ENCODE measurements at places on chromosomes 3 and 15.
A peak's percentile ranks its signal among the peaks of the same experiment; 100 is the strongest.

DNA sequence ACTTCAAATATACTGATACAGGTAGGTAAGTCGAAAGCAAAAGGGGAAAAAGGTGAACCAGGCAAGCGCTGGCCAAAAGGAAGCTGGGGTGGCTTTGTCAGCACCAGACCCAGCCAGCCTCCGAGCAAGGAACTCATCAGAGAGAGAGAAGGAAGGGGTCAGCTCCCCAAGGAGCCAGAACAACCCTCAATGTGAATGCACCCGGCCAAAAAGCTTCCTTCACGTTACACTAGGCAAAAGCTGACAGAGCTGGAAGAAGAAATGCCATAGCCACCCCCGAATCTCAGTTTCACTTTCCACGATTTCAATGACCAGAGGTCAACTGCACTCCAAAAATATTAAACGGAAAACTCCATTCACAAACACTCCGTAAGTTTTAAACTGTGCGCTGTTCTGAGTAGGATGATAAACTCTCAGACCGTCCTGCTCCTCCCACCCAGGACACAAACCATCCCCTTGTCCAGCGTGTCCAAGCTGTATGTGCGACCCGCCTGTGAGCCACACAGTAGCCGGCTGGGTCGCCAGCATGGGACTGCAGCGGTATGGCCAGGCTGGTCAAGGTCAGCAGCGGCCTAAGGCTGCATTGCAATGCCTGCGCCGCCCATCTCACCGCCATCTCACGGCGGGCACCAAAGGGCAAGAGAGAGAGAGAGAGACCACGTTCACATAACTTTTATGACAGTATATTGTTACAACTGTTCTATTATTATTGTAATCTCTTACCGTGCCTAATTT, 29.7 kb downstream of the CYFIP1 start:
- DNase-seq: no peak

DNA sequence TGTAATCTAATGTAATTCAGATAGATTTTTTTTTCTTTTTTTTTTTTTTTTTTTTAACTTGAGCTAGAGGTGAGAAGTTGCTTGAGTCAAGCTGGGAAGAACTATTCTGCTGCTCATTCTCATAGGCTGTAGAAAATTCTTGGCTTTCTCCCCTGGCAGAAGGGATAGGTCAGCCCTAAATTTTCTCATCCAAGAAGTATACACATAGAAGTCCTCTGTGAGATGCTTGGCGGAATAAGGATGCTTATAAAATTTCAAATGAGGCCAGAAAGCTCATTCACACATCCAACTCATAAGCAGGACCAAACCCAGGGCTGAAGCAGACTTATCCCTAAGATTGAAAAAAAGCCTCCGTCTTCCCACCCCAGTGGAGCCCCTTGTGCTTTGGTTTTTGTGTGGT, 572.5 kb downstream of the SQOR start:
- no peak for DNase-seq

DNA sequence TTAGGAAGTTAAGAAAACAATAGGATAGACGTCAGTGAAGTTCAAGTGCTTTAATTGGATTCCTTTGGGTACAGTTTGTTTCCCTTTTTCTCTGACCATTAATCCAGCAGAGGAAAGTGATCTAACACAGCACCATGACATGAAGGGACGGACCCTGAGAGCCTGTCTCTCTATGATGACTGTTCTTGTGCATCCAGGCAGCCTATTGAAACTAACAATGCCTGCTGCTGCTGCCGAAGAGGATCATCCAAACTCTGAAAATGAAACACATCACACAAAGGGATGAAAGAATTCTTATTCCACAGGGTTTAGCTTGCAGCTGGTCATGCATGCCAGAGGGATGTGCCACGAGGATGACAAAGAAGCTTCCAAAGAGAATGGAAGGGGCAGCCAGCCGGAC, 75.5 kb downstream of the ZBTB20 start:
- no peak for DNase-seq

- peak; percentile 77 for DNase-seq
These were observed 104.5 kb downstream of the RPLP1 start for GRCh38 chr15:69557020-69557706.

- no peak for DNase-seq
These were observed 11.3 kb upstream of the XRN1 start for GRCh38 chr3:142459096-142459495.

DNA sequence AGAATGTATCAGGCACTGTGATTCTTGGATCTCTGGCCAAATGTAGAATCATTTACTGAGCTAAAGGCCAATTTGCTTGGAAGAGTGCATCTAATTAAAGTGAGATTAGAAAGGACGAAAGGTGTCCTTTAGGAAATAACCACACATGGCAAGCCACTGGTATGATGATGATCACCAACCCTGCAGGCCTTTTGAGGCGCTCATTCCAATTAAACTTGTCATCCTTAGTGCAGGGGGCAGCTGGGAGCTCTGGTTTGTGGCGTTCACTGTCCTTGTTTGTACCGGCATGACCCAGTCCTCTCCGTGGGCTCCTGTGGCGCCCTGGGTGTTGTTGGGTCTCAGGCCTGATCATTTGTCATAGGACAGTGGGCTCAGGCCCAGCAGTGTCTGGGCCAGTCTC, 11.0 kb downstream of the LIMD1 start:
- no peak for DNase-seq

GRCh38 chr3:62187022-62187431, 186.3 kb downstream of the FEZF2 start:
- no peak for DNase-seq

DNA sequence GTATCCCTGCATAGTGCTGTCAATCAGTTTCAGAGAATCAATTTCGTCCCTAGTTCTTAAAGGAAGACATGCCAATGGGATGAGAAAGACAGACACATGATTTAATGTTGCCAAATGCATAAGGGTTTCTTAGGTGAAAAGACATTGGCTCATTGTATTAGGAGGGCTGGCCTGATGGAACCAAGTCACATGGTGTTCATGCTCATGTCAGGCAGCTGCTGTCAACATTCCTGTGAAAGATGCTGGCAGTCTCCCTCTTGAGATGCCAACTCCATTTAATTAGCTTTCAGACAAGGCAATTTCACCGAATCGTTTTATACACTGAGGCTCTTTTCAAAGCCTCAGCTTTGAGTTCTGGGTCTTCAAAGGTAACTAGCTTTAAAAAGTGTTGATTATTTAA, 16.1 kb upstream of the IL1RAP start:
- DNase-seq: no peak

- DNase-seq: no peak
These were observed 18.7 kb upstream of the TMEM41A start for GRCh38 chr3:185517387-185518130.

- DNase-seq: no peak
These were observed 48.1 kb downstream of the KLHL25 start for GRCh38 chr15:85746641-85747040.

GRCh38 chr3:194723846-194724618, 38.3 kb downstream of the FAM43A start:
- DNase-seq: no peak

DNA sequence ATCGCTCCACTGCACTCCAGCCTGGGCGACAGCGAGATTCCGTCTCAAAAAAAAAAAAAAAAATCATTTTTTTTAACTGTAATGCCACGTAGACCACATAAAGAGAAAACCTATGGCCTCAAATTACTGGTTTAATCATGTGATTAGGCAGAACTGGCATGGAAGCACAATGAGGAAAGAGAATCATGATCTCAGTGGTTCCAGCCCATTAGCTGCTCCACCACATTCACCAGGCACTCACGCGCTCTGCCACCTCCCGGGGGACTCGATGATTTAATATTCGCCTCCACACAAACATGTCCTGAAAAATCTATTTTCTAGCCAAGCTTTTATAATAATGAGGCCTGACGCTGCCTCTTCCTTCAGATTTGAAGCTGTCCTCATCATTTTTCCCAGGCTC, 204.7 kb downstream of the TBL1XR1 start:
- DNase-seq: no peak

DNA sequence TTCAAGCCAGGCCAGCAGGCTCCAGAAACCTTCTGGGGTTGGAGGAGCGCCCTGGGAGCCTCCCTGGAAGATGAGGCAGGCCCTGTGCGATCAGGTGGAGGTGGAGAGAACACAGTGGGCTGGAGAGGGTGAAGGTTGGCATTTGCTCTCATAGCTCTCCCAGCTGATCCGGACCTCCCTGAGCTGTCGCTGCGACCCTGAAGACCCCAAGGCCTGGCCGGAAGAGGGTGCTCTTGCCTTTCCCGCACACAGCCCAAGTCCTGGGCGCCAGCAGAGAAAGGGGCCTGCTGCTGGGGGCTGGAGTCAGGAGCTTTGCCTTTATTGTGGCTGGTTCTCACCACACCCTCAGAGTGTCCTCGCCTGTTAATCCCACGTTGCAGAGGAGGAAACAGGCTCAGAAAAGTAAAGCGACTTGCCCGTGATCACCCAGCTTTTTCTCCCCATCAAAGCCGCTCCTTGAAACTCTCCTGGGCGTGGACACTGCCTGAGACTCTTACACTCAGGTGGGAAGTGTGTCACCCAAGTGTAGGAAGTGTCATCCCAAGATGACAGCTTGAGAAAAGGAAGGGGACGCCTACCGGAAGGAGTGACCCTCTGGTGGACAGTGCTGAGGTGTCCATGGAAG, 8.6 kb upstream of the RPL29 start:
- DNase-seq: no peak

GRCh38 chr3:178267158-178267844, 268.9 kb upstream of the KCNMB2 start:
- DNase-seq: no peak

- no peak for DNase-seq
These were observed 25.3 kb downstream of the RBPMS2 start for GRCh38 chr15:64749999-64750657.

DNA sequence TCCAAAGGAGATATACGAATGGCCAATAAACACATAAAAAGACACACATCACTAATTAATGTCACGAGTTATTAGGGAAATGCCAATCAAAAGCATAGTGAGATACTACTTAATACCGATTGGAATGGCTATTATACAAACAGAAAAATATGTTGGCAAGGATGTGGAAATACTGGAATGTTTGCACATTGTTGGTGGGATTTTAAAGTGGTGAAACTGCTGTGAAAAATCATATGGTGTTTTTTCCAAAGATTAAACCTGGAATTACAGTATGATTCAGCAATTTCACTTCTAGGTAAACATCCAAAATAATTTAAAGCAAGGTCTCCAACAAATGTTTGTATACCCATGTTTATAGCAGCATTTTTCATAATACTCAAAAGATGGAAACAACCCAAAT, 765.5 kb downstream of the VGLL3 start:
- DNase-seq: no peak

GRCh38 chr3:100059472-100059871, 54.8 kb downstream of the FILIP1L start:
- no peak for DNase-seq

DNA sequence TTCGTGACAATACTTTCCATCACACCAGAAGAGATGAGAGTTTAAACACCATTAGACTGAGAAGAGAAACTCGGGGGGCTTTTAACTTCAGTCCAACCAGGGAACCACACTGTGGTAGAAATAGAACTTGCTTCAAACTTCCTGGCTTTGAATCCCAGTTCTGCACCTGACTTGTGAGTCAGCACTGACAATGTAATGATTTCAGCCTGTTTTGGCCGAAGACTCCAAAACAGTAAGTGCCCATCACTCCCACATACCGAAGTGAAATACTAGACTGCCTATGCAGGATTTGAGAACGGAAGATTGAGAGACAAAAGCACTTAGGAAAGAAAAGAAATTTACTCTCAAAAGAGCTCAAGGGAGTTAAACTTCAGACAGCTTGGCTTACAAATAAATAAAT, 27.0 kb downstream of the C2CD4B start:
- DNase-seq: no peak

All from DMS79 treated with DMSO at 0.1 percent for 48 hours (cell line).